Inflammatory macrophage treated with lipopolysaccharide for 1 hour (primary cell): ENCODE measurements at places on chromosomes 7 and 10.

GRCh38 chr10:9681655-9682054 is 1336.0 kb upstream of the CELF2 start:
- DNase-seq: no peak

DNA sequence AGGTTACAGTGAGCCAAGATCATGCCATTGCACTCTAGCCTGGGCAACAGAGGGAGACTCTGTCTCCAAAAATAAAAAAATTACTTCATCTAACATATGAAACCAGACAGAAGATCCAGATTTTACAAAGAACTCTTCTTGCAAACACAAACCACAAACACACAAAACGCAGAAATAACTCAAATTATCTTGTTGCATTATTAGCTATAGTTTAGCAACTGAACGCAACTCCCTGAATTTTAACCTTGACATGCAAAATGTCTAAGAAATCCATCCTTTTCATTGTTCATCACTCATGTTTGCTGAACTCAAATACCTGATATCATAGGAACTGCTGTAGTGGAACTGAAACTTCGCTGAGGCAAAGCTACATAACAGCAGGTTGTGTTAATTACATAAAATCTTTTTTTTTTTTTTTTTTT is 64.1 kb downstream of the MICU1 start:
- no peak for DNase-seq

- no peak for DNase-seq
These were observed 289.9 kb upstream of the SP8 start for GRCh38 chr7:21076574-21076973.

DNA sequence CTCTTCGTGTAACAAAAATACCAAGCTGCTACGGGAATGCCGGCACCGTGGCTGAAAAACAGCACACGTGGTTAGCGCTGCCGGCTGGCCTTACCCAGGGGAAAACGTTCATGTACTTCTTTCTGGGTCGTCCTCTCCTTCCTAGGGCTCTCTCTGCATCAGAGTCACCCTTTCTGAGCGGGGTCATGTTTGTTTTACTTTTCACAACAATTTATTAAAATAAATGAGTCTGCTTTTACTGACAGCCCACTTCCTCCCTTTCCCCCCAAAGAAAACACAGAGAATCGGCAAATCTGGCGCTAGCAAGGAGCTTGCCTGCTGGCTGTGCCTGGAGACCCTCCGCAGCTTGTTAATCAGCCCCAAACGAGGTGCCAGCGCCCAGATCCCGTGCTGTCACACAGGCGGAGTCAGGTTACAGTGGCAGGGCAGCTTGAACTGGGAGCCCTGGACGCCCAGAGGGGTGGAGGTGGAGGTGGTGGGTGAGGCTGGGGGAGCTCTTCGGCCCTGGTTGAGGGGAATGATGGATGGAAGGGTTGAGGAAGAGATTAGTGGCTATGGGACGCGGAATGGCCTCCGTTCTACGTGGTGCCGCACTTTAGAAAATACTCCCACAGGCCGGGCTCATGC is 162.2 kb upstream of the TNS3 start:
- no peak for DNase-seq

GRCh38 chr10:63042256-63042655 is 90.9 kb upstream of the NRBF2 start:
- DNase-seq: no peak

DNA sequence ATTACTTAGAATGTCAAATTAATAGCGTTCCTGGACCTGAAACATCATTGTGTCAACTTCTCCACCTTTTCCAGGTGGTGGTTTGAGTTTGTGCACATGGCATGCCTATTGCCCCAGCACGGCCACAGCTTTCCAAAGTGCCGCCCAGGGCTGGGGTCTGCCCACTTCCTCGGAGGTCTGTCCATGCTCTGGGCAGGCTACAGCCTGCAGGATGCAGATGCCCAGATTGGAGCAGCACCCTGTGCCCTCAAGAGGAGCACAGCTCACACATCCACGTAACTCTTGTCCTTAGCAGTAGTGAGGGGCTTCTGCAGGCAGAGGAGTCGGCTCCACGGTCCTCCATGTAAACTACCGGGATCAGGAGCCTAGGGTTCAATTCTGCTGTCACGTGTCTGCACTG is 238.6 kb downstream of the EBF3 start:
- no peak for DNase-seq

GRCh38 chr10:63697956-63698786 is 177.0 kb downstream of the REEP3 start:
- no peak for DNase-seq

- DNase-seq: no peak
These were observed 75.8 kb upstream of the EN2 start for GRCh38 chr7:155381852-155382801.

- DNase-seq: peak; percentile 75
These were observed 148.3 kb downstream of the SVIL start for GRCh38 chr10:29486433-29486832.

DNA sequence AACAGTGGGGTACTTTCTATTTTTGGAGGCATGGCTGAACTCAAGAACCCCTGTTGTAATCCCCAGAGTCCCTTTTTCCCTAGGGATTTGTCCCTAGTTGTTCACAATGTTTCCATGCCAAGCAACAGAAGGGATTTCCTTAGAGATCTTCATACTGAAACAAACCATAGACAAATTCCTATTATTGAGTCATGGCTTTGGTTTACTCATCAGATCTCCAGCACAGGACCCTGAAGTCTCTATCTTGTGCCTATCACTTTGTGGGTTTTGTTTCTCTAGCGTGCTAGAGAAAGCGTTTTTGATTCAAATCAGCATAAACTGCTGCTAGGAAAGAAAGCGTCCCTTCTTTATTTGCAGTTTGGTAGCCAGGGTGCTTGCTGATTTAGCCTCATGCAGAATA is 165.0 kb downstream of the BAMBI start:
- no peak for DNase-seq

DNA sequence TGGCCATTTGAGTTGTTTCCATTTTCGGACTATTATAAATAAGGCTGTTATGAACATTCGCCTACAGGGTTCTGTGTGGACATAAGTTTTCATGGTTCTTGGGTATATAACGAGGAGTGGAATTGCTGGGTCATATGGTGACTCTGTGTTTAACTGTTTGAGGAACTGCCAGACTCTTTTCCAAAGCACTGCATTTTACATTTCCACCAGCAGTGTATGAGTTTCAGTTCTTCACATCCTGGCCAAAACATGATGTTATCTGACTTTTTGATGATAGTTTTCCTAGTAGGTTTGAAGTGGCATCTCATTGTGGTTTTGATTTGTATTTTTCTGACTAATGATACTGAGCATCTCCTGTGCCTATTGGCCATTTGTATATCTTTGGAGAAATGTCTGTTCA is 5.4 kb downstream of the SUV39H2 start:
- DNase-seq: peak; percentile 10

- no peak for DNase-seq
These were observed 34.9 kb downstream of the BAIAP2L1 start for GRCh38 chr7:98365863-98366561.
